ENCODE measurements at places on chromosomes 6 and 20. TPM values are rescaled to one million over a fixed set of nuclear protein-coding genes. Genes with fewer than 3 reads are reported as not detected.

GRCh38 chr6:38259736-38260135 lies 380.0 kb downstream of the BTBD9 start:
- H3K4me3 ChIP-seq = no peak overlapping the region
- H3K27ac ChIP-seq = peak overlapping the region; percentile 77
- no peak for DNase-seq
- H3K36me3 ChIP-seq = peaks cover 26% of the 10 kb centered on the region
- H3K27me3 ChIP-seq = no peaks in the 10 kb centered on the region
- peaks cover 12% of the 10 kb centered on the region for H3K4me1 ChIP-seq

Gene DOK5
- total RNA-seq = 3.9 TPM

GRCh38 chr20:48563191-48563870 lies 264.5 kb downstream of the PREX1 start:
- H3K36me3 ChIP-seq = no peaks in the 10 kb centered on the region
- no peaks in the 10 kb centered on the region for H3K27me3 ChIP-seq
- no peak overlapping the region for H3K4me3 ChIP-seq
- H3K4me1 ChIP-seq = no peaks in the 10 kb centered on the region
- no peak for DNase-seq
- H3K27ac ChIP-seq = no peak overlapping the region

- H3K4me3 ChIP-seq = no peak overlapping the region
- DNase-seq = no peak
- H3K27me3 ChIP-seq = no peaks in the 10 kb centered on the region
- H3K27ac ChIP-seq = no peak overlapping the region
- H3K36me3 ChIP-seq = no peaks in the 10 kb centered on the region
Measured at GRCh38 chr20:36392989-36393388, 86.8 kb downstream of the DLGAP4 start.

Gene ARMH2
- total RNA-seq = not detected

DNA sequence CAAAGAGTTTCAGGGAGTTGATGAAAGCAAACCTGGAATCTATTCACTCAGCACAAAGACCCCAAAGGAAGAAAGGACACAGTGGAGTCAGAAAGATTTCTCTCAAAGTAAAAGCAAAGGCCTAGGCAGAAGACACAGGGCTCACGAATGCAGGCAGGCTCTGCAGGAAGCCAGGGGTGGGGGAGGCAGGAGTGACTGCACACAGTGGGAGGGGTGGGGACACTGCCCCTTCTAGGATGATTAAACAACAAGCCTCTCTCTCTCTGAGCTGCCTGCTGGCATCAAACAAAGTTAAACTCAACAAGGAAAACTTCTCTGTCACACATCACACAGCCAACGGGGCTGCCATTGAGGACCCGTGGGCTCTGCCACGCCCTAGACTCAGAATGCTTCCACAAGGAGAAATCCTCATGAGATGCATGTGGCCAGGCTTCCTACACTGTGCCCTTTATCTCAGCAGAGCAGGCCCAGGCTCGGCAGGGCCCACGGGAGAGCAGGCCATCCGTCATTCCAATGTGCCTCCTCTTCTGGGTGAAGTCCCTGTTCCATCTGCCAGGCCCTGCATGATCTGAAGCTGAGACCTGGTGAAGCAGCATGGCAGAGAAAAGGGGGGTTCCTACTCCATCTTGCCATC lies 70.1 kb downstream of the RAMACL start:
- peaks cover 9% of the 10 kb centered on the region for H3K4me1 ChIP-seq
- H3K27me3 ChIP-seq = no peaks in the 10 kb centered on the region
- no peak for DNase-seq
- no peak overlapping the region for H3K4me3 ChIP-seq

Gene ADGRF4
- total RNA-seq = not detected

Gene KIAA1755
- not detected for total RNA-seq

- no peaks in the 10 kb centered on the region for H3K27me3 ChIP-seq
- no peaks in the 10 kb centered on the region for H3K4me1 ChIP-seq
- DNase-seq = no peak
- H3K4me3 ChIP-seq = no peak overlapping the region
- no peaks in the 10 kb centered on the region for H3K36me3 ChIP-seq
Measured at GRCh38 chr6:9810286-9810685, 604.6 kb downstream of the TFAP2A start.

Gene OR2H2
- total RNA-seq = not detected

Gene MYB
- total RNA-seq = 36.6 TPM

DNA sequence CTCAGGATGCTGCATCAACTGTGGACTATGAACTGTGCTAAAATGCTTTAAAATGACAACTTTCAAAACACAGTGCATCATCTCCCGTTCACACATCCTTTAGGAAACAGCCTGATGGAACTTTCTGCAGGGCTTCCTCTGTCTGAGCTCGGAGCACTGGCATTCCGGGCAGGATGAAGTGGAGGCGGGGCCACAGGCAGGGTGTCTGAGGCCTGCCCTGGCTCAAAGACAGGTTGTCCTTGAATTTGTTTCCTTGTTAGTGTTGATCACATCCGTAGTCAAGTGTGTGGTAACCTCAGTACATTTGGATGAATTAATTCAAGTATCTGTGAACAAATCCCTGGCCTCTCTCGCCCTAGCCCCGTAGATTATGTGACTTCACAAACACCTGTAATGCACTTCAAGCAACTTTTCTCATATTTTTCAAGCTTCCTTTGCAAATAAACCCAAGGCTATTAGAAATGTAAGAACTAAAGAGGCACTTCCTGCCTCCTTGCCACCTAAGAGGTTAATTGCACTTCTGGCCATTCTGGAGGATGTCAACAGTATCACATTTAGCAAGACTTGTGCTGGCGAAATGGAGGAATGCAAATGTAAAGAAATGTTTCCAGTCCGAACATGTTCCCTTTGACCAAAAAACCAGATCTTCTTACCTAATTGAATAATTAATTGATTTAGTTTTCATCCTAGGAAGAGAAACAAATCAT lies 3.1 kb downstream of the CD93 start:
- no peaks in the 10 kb centered on the region for H3K27me3 ChIP-seq
- H3K36me3 ChIP-seq = no peaks in the 10 kb centered on the region
- no peak for DNase-seq
- H3K4me1 ChIP-seq = peaks cover 5% of the 10 kb centered on the region

Gene UTRN
- 35.8 TPM for total RNA-seq

Gene CST4
- total RNA-seq = not detected

DNA sequence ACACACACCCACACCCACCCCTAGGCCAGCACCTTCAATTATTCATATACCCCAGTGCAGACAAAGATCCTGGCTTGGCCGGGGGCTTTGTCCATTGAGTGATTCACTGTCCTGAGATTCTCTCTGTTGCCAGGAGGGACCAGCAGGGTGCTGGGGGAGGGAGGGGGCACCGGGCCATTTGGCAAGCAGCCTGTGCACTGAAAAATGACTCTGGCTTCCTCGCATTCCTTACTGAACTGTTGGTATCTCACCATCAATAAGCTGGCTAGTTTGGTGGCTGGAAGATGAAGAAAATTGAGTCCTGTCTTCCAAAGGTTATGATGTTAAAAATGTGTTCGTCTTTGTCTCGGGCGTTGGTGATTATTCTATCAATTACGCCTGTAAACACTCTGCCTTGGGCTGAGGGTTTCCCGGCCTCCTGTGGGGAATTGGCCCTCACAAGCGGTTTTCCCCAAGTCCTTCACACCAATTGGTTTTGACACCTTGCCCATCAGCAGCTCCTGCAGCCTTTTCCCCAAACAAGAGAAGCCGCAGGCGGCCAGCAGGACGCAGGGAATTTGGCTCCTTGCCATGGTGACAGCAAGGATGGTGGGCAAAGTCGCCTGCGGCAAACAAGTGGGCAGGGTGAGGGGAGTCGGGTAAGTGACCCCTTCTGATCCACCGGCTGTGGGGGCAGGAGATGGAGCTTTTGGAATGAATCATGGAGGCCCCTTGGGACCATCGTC lies 4.9 kb downstream of the VSTM2L start:
- H3K4me3 ChIP-seq = no peak overlapping the region
- no peak overlapping the region for H3K27ac ChIP-seq
- H3K36me3 ChIP-seq = no peaks in the 10 kb centered on the region
- H3K27me3 ChIP-seq = peaks cover 74% of the 10 kb centered on the region
- no peak for DNase-seq

- no peak overlapping the region for H3K4me3 ChIP-seq
- peaks cover 6% of the 10 kb centered on the region for H3K4me1 ChIP-seq
- H3K27ac ChIP-seq = no peak overlapping the region
- H3K36me3 ChIP-seq = no peaks in the 10 kb centered on the region
- DNase-seq = no peak
Measured at GRCh38 chr6:138550346-138550767, 51.1 kb upstream of the NHSL1 start.

Gene IMPG1
- not detected for total RNA-seq

- no peak overlapping the region for H3K4me3 ChIP-seq
- peaks cover 15% of the 10 kb centered on the region for H3K27me3 ChIP-seq
- H3K36me3 ChIP-seq = no peaks in the 10 kb centered on the region
Measured at GRCh38 chr20:50710492-50711063, 19.2 kb upstream of the RIPOR3 start.

DNA sequence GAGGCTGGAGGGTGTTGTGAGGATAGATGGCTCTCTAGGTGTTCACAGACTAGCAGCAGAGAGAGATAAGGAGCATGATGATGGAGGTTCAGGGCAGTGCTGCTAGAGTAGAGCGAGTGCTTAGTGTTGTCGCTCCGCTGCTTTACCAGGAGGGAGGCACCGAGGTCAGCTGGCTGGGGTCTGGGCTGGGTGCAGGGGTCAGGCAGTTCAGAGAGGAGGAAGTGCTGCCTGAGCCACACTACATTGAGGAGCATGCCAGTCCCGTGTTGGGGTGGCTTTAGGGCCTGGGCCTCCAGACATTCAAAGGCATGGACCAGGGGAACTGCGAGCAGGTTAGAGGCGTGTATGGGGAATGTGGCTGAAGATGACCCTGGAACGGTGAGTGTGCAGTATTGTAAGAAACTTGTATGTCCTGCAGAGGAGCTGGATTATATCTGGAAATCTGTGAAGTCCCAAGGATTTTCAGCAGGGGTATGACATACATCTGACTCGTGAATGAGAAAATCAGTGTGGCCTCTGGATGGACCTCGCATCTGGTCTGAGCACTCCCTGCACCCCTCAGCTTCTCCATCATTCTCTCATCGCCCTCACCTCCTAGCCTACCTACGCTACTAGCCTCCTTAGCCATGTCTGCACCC lies 66.9 kb downstream of the IGF2R start:
- no peak overlapping the region for H3K4me3 ChIP-seq
- no peaks in the 10 kb centered on the region for H3K27me3 ChIP-seq
- H3K27ac ChIP-seq = peak overlapping the region; percentile 22
- H3K4me1 ChIP-seq = peaks cover 18% of the 10 kb centered on the region
- no peak for DNase-seq

GRCh38 chr6:19638931-19639330 lies 198.2 kb upstream of the ID4 start:
- H3K4me3 ChIP-seq = no peak overlapping the region
- H3K27me3 ChIP-seq = no peaks in the 10 kb centered on the region
- no peaks in the 10 kb centered on the region for H3K36me3 ChIP-seq
- H3K4me1 ChIP-seq = no peaks in the 10 kb centered on the region
- DNase-seq = no peak

GRCh38 chr6:92790381-92790780 lies 629.0 kb downstream of the EPHA7 start:
- H3K4me1 ChIP-seq = no peaks in the 10 kb centered on the region
- no peak for DNase-seq
- no peaks in the 10 kb centered on the region for H3K36me3 ChIP-seq
- no peak overlapping the region for H3K27ac ChIP-seq

- H3K27ac ChIP-seq = no peak overlapping the region
- no peak for DNase-seq
- H3K27me3 ChIP-seq = no peaks in the 10 kb centered on the region
Measured at GRCh38 chr20:39433466-39433865, 471.3 kb downstream of the DHX35 start.

Gene HDGFL1
- total RNA-seq = not detected

Gene HLA-DRA
- 9.8 TPM for total RNA-seq

GRCh38 chr6:135030532-135031178 lies 24.0 kb downstream of the HBS1L start:
- H3K27me3 ChIP-seq = no peaks in the 10 kb centered on the region
- peak overlapping the region; percentile 25 for H3K4me3 ChIP-seq
- H3K36me3 ChIP-seq = peaks cover 62% of the 10 kb centered on the region
- peak overlapping the region; percentile 86 for H3K27ac ChIP-seq
- peaks cover 62% of the 10 kb centered on the region for H3K4me1 ChIP-seq

- H3K36me3 ChIP-seq = no peaks in the 10 kb centered on the region
- H3K27me3 ChIP-seq = peaks cover 2% of the 10 kb centered on the region
- H3K4me3 ChIP-seq = no peak overlapping the region
- DNase-seq = no peak
- H3K4me1 ChIP-seq = peaks cover 5% of the 10 kb centered on the region
Measured at GRCh38 chr6:143363299-143363698, 87.2 kb downstream of the ADAT2 start.

DNA sequence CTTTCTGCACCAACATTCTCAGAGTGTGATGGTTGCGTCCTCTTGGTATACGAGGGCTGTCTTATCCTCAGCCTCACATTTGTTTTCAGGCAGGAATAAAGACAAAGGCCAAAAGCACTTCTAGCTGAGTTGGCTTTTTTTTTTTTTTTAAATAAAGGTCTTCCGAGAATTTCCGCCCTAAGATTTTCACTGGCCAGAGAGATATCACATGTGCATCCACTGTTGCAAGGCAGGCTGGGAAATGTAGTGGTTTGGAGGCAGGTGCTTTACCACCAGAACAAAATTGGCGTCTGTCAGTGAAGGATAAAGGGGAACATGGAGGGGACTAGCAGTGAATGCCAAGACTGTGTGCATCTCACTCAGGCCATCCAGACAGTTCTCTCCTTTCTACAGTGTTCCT lies 334.9 kb upstream of the SOX4 start:
- H3K27ac ChIP-seq = no peak overlapping the region
- H3K27me3 ChIP-seq = peaks cover 10% of the 10 kb centered on the region
- H3K4me1 ChIP-seq = no peaks in the 10 kb centered on the region
- no peak overlapping the region for H3K4me3 ChIP-seq
- DNase-seq = no peak
- no peaks in the 10 kb centered on the region for H3K36me3 ChIP-seq

All from activated naive CD8-positive, alpha-beta T cell treated with anti-CD3 and anti-CD28 coated beads for 36 hours (primary cell).